ENCODE measurements at places on chromosomes 5 and 9.
A peak's percentile ranks its signal among the peaks of the same experiment; 100 is the strongest.

GRCh38 chr9:127241354-127241753 lies 23.2 kb upstream of the GARNL3 start:
- no peak for DNase-seq

DNA sequence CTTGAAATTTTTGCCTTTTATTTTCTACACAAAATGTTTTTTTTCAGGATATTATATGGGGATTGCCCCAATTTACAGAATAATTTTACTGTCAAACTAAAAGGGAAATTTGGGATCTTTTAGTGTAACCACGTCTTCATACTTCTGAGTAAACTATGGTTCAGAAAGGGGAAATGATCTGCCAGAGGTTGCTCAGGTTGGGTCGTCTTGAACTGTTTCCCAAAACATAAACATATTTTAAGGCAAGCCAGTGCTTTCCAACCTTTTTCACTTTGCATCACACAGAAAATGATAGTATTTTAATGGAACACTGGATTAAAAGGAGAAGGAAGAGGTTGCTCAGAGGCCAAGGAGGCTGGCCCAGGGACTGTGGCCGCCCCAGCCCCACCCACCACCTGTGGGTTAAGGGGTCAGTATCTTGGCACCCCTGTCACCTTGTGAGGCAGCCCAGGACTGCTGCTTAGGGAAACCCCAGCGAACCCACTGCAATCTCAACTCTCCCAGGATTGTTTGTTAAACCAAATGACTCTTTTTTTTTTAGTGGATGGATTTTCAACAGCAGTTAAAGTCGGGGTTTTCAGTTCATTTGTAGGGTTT lies 142.7 kb upstream of the DHFR start:
- no peak for DNase-seq

DNA sequence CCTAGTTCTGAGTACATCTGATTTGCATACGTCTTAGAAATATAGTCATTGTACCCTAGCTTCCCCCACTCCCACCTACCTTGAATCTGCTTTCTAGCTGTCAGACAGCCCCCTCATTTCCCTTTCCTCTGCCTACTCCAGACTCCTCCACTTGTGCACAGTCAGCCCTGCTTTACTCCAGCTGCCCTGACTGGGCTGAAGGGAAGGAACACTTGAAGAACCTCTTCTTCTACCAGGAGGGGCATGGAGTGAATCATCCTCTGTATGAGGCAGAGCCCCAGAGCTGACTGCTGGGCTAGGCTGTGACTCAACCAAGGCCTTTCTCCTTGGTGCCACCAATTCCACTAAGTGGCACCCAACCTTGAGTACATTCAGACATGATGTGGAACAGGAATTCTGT lies 18.1 kb upstream of the ZFR start:
- no peak for DNase-seq

DNA sequence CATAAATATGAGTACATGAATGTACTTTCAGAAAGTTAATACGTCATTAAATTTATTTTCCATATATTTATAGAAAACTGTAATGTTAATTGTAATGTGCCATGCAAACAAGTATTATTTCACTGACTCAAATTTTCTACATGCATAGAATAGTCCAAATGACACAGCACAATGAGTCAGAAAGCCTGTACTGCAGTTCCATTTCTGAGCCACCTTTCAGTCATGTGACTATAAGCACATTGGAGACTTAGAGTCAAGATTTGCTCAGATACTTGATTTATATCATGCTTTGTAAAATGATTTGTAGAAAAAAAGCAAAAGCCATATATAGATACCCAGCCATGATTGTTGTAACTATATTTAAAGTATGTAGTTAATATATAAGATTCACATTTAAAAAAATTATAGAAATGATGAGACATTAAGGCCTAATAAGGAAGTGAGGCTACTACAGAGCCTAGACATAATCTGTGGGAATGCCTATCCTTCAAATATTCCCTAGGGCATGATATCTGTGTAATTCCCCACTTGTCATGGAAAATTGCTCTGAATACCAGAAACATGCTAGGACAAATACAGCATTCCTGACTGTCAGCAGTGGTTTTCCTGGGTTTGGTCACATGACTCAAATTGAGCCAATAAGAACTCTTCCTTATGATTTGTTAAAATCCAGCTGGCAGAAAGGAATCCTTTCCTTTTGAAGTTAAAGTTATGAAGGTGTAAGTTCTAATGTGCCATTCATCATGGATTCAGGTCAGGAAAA lies 50.0 kb downstream of the PTPRD start:
- DNase-seq: no peak

DNA sequence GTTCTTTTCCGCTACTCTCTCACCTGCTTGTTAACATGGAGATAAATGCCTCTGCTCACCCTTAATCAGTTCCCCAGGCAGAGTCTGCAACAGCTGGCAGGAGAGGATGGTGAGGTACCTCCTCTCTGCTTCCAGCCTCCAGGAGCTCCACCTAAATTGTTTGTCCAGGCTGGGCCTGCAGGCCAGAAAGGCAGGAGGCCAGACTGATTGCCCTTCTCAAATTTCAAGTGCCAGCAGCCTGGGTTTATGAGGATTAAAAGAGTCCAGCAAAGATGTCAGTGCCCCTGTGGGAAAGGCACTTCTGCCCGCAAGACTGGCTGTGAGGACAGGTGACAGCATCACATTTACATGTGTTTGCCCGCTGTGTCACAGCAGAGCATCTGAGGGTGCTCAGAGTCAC lies 19.8 kb downstream of the CORO2A start:
- DNase-seq: no peak

DNA sequence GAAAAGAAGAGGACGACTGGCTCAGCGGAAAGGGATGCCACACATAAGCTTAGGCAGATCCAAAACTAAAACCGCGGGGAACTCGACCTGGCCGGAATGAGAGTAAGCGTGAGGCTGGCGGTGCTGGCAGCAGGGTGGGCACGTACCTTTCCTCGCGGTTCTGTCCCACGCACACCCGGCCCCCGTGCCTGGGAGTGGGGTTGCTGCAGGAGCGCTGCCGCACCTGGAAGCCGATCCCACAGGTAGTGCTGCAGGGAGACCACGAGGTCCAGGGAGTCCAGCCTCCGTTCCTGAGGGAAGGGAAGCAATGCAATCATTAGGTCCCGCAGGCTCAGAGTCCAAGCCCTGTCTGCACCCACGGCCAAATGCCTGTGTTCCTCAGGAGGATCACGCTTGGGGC lies 427.0 kb downstream of the SEMA5A start:
- DNase-seq: no peak

- no peak for DNase-seq
Observed at GRCh38 chr5:133884569-133885311, 83.7 kb downstream of the C5orf15 start.

- DNase-seq: peak; percentile 60
Observed at GRCh38 chr5:66814146-66814991, 218.2 kb downstream of the MAST4 start.

GRCh38 chr9:93891549-93892310 lies 63.4 kb downstream of the BARX1 start:
- peak; percentile 9 for DNase-seq

GRCh38 chr5:140220032-140220697 lies 45.2 kb downstream of the CYSTM1 start:
- DNase-seq: no peak

DNA sequence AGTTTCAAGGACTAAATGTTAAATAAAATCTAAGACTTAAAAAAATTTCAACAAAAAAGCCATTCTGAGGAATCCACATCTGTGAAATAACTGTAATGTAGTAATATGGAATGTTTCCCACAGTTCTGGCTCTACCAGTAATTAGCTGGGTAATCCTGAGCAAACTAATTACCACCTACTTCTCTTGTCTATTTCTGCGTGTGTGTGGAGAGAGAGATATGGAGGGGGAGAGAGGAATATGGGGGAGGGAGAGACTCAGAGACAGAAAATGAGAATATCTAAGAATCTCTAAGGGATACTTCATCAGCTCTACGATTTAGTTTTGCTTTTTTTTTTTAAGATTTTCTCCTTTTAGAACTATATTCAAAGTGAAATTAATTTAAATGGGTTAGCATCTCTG lies 28.0 kb downstream of the TBCA start:
- DNase-seq: no peak

DNA sequence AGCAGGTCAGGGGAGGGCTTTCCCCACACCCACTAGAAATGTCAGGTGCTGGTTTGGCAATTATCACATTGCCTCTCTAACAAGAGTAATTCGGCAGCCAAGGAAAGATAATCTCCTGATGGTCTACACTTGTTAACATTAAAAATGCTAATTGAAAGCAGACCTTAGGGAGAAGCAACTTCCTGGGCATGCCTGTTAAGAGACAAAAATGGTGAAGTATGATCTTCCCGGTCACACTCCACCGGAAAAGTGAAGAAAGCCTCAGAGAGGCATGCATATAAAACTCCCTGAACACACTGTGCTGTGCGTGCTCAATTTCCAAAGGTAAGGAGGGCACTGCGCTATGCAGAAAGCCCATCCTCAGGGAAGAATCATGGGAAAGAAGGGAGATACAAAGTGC lies 244.3 kb downstream of the FAM170A start:
- DNase-seq: no peak

DNA sequence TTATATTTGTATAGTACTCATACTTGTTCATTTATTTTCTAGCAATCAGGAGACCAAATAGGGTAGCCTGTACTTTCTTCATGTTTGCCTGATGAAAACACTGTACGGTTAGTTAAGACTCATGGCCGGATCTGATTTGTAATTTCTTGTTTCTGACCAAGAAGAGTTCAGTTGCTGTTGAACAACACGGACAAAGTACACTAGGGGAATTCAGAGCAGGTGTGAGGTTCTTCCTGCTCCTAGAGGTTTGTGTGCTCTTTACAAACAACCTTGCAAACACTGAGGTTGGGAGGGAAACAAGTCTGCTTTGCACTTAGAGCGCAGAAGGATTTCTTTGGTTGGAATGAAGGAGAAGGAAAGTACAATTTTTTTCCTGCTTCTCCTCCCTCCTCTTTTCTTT lies 69.7 kb downstream of the TRIO start:
- no peak for DNase-seq

DNA sequence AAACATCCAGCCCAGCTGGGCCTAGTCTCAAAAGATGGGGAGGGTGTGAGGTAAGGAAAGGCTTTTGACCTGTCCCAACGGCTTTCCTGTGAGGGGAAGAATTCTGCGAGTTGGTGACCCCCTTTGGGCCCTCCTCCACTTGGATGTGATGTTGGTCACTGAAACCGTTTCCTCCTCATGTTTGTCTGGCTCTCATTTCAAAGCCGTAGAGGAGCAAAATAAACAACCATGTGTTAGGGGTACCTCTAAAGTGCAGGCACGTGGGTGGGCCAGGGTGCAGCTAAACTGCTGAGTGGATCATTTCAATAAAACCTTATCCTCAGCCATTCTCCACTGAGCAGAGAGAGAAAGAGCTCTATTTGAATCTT lies 84.3 kb upstream of the MELK start:
- no peak for DNase-seq

DNA sequence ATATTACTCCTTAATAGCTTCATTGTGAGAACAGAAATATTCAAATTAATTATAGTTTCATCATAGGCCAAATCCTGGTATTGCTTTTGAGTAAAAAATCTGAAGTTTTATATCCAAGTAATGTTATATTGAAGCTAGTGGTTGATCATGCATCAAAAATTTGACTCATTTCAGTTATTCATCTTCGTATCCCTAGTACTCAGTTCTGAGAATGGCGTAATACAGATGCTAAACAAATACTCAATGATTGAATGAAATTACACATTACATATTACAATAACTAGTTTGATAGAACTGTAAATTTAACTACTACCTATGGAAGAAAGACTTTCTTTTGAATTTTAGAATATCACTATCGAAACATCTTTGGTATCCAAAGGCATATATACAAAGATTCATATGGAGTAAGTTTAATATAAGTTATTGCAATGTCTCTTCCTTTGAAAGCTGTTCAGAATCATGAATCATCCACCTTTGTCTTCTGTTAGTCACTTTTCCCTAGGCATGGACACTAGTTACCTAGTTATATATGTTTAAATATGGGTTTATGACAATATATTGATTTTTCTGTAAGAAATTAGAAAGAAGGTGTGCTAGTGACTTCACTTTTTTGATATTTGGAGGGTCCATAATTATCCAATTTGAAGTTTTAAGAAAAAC lies 5.0 kb upstream of the ZNF462 start:
- no peak for DNase-seq

DNA sequence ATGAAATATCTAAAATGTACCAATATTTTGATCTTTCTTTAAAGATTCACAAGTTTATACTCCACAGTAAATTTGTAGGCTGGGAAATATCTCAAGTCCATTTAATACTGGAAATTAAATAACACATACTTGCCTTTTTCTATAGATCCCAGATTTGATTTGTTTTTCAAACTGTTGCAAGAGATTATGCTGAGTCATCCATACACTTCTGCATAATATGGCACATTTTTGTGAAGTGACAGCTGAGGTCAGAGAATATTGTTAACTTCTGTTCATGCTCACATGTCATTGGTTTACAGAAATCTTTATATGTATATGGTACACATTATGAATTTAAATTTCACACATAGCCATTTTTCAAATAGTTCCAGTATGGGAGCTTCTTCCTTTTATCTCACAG lies 1066.3 kb upstream of the NUDT12 start:
- DNase-seq: no peak

DNA sequence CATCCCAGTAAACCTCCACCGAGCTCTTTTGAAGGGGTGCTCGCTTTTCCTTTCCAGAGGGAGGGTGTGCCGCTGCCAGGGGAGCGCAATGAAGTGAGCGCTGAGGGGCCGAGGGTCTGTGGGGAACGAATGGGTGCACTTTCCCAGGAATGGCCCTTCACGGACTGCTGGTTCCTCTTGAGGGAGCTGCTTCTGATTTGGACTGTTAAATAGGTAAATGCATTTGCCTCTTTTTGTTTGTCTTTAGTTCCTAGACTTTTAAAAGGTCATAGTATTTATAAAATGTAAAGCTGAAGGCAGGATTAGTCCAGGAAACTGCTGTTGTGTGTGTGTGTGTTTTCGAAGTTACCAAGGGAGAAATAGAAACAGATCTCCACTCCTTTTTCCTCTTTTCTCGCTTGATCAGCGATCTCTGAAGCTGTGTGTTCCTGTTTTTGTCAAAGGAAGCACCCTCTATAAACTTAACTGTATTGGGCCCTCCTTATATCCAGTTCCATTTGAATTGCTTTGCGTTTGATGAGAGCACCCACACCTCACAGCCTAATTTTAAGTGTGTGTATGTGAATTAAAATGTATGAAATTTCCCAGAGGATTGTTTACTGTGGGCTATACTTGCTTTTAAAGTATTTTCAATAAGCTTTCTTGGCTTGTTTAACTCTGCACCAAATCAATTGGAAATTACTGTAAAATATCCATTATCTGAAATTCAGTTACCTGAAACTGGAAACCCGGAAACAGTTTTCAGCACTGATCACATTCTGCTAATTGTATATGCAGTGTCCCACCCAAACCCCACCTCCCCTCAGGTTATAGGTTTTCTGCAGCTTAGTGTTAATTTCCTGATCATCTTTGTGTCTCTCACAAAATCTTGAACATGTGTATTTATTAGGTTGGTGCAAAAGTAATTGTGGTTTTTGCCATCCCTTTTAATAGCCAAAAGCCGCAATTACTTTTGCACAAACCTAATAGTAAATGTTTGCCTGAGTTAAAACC lies 966 bp downstream of the SNX2 start:
- DNase-seq: no peak

- no peak for DNase-seq
Observed at GRCh38 chr5:108481355-108481931, 99.5 kb upstream of the FBXL17 start.

GRCh38 chr5:40985501-40985900 lies 76.2 kb downstream of the C7 start:
- DNase-seq: no peak

Data from activated CD4-positive, alpha-beta memory T cell treated with anti-CD3 and anti-CD28 coated beads, Interleukin-2, amount 10 ng/mL, durations not matched to agents 7 days and 5 days (primary cell).